NCI-H1092 treated with DMSO at 0.1 percent for 48 hours (cell line): ENCODE measurements at places on chromosomes 2 and 18.
A peak's percentile ranks its signal among the peaks of the same experiment; 100 is the strongest.

DNA sequence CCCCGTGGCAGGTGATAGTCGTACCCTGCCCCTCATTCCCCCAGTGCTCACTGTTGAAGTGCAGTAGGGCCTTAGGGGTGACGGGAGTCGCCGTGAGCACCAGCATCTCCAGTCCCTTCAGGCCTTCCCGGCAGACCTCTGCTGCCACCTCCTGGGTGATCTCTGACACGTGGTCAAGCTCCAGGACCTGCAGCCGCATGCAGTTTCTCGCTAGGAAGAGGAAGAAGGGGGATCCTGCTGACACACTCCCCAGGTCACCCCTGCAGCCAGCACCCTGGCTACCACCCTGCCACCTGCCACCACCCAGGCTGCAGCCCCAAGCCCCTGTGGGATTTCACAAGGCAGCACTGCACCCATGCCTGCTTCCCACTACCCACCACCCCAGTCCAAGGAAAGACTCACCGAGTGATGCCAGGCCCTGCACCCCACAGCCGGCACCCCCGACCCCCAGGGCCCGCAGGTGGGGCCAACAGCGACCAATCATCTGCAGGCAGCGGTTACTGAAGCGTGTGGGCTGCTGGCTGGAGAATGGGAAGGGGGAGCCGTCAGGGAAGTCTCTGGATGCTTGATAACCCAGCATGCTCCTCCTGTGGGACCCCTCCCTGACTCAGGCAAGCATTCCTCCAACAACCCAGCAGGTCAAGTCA, 23.8 kb downstream of the FBXO41 start:
- no peak for DNase-seq

DNA sequence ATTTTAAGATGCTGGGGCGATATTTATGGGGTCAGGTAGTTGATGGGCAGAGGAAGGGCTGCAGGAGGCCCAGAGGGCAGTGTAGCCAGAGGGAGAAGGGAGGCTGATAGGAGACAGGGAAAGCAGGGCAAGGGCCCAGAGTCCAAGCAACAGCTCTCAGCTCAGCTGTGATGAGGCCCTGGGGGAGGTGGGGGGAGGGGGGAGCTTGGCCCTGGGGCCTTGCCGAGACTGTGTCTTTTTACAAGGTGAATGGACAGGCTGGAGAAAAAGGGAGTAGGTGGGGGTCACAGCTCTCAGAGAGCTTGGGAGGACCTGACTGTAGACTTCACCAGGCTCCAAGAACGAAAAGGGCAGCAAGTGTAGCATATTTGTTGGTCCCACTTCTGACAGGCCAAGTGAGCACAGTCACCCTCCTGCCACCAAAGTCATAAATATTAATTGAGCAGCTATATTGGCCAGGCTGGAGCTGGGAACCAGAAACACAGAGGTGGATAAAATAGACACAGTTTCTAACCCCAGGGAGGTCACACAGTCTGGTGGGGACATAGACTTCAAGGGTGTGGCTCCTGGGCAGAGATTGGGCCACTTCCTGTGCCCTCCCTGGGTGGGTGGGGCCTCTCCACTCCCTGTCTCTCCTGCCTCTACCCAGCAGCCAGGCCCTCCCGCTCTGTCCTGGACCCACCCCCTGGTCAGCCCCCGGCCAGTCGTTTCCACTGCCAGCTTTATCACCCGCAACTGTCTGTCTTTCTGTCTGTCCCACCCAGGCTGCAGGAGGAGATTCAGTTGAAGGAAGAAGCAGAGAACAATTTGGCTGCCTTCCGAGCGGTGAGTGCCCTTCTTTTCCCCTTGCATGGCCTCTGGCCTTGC, 1.4 kb downstream of the DES start:
- DNase-seq: no peak

GRCh38 chr18:62366992-62367391, 41.9 kb downstream of the TNFRSF11A start:
- DNase-seq: no peak

DNA sequence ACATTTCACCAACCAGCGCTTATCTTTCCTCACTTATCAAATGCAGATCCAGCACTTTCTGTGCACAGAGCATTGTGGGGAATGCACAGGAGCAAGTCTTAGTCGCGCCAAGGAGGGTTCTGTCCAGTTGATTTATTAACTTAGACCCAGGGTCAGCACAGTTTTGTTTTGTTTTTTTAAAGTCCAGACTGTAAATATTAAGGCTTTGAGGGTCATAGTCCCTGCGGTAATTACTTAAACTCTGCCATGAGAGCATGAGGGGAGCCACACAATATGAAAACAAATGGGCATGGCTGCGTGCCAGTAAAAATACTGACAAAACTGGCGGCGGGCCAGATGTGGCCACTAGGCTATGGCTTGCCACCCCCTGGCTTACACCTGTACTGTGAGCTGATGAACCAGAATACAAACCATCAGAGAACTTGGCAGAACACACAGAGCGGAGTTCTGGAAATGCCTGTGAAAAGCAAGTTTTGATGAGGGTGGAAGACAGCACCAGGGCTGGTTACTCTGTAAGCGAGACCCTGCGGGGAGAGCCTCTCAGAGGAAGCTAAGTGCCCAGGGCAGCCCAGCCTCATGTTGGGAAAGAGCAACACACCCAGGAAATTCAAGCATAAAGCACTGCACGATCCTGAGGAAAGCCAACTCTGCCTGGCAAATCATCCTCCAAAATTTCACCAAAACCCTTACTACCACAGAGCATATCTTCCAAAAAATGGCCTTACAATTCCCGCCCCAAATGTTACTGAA, 43.6 kb downstream of the L3MBTL4 start:
- peak; percentile 76 for DNase-seq

DNA sequence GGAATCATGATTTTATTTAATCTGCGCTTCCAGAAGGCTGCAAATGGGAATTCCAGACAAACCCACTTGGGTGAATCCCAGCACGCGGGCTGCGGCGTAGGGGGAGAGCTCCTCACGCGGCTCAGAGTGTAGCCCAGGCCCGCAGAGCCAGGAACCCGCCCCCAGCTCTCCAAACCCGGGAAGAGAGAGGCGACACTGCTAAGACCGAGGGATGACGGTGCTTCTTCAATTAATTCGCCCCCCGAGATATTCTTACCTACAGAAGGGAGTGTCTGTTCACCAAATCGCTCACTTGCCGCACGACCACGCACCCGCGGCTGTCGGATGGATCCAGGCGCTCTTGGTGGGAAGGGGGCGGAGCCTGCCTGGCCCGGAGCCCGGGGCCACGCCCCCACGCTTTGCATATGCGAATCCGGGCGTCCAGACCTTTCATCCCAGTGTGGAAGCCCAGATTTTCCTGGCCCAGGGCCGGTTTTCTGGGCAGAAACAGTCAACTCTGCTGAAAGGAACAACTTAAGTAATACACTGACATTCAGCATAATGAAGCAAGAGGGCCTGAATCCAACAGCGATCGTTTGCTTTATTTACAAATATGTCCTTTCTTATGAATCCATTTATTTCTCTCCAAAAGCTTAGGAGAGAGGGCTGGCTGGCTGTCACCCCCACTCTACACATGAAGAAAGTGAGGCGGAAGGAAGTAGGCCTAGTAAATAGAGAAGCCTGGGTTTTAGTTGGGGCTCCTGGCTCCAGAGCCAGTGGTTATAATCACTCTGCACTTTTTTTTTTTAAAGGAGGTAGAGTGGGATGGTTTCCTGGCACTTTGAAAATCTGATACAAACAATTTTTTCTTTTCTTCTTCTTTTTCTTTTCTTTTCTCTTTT, at the start of gene SLC19A3:
TSS of gene SLC19A3 (minus strand) at position 342 of the 881 bp plus-strand sequence. CDS start 15,710 bp downstream, outside the sequence.
- peak; percentile 20 for DNase-seq

DNA sequence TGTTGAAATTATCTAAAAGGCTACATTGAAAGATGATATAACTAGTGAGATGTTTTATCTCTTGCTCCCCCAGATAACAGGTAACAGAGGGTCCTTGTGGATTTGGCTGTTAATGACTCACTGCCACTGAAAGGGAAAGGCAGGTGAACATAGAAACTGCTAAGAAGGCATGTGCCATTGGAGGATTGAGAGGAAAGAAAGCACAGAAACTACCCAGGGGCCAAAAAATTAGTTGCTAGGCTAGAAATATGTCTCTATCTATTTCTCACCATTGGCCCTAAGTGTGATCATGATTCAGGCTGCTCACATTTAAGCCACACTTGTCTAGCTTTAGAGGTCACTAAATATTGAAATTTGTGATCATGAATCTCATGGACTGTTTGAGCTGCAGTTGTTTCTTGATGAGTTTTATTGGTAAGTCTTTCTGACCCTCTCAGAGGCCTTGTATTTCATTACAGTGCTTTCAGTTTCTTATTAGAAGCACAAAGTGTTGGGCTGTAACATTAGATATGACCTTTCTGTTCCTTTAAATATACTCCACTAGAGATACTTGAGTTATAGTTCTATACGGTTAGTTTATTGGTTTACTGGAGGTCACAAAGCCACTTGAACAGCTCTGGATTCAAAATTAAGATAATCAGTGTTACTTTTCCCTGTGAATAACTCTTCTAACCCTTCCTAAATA, 26.2 kb downstream of the NAB1 start:
- DNase-seq: no peak
